Activated CD8-positive, alpha-beta memory T cell treated with anti-CD3 and anti-CD28 coated beads for 4 hours (primary cell): ENCODE measurements at places on chromosomes 7 and 10.

DNA sequence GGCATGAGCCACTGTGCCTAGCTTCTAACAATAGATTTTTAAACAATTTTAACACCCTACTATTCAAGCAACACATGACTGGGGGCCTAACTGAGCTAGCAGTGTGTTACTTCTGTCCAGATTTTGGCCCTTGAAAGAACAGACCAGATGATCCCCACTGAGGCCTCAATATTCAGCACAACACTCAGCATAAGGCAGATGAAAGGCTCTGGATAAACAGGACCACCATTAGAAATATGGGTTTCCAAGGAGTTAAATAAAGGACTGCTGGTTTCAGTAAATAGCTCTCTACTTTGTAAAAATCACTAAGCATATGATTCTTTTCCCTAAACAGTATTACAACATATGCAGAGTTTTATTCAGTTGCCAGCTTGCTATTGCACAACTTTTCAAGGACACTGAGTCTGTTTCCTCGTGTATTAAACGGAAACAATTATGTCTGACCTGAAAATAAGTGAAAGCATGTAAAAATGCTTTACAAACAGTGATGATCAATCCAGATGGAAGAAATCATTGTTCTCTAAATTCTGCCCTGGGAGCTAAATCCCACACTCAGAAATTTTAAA is 23.8 kb upstream of the FZD1 start:
- no peak for DNase-seq

DNA sequence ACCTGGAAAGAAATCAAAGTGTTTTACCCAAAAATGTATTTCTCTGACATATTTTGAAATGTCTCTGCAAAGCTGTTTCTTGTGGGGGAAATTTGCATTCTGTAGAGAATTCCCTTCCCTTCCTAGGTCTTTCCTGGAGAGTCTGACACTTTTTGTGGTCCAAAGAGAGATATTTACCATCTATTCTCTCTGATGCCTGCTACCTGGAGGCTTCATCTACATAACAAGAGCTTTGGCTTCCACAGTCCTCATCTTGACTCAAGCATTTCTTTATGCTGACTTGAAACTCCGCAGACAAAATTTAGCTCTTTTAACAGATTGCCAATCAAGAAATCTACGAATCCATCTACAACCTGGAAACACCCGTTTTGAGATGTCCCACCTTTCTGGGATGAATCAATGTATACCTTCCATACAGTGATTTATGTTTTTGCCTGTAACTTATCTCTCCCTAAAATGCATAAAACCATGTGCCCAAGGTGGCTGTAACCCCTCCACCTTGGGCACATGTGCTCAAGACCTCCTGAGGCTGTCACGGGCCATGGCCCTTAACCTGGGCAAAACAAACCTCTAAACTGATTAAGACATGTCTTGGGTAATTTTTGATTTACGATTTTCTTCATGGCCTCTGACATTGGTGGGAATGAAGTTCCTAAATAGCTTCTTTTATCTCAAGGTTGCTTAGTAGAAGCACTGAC is 334.7 kb downstream of the GALNT17 start:
- DNase-seq, result no peak

DNA sequence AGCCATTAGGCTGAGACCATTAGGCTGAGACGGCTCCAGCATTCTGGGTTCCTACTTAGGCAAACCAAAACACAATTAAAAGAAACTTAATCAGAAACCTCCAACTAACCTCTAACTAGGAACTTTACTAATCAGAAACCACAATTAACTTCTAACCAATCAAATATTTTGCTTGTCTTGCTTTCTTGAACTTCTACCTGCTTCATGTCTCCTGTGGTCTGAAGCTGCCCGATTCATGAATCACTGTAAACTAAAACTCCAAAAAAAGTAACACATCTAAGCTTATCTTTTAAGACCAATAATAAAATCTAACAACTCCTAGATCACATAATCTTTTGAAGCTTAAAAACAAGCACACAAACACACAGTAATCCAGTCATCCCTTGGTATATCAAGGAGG is 76.1 kb downstream of the PDSS1 start:
- DNase-seq, result no peak

DNA sequence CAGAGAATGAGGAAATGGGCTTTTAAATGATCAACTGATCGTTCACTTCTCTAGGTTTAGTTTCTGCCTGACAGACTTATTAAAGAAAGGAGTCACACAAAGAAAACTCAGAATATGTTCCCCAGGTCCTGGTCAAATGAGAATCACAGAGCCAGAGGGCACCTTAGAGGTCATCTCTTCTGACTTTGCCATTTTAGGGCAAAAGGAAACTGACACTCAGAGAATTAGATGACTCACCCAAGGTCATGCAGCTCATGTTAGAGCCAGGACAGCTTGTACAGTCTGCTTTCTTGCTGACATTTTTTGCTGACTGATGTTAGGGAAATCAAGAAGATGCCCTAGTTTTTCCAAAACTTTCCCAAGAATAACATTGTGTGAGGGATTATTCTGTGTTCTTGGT is 312.7 kb upstream of the SP8 start:
- no peak for DNase-seq

DNA sequence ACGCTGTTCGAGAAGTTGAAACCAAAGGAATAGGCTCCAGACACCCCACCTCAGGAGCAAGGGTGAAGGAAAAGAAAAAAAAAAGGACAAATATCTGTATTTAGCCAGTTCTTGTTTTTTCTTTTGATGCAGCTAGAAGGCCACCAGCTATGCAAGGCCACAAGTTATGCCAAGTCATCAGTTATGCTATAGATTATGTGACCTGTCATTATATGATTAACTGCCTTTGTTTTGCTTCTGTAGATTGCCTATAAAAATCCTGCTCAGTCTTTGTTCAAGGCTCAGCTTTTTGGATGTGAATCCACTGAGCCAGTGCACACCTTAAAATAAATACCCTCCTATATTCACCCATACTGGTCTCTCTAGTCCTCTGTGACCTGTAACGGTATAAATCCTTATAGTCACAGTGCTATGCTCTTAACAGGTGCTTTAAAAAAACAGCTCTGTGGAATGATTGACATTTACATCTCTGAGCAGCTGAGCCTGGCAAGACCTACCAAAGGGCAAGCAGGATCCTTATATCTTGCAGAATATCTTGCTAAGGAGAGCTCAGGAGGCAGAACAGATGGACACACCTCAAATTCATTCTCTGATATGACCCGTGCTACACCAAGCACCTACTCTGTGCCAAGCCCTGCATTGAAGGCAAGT is 20.4 kb downstream of the MAT1A start:
- no peak for DNase-seq

GRCh38 chr7:54076616-54077015 is 465.6 kb upstream of the VSTM2A start:
- no peak for DNase-seq

DNA sequence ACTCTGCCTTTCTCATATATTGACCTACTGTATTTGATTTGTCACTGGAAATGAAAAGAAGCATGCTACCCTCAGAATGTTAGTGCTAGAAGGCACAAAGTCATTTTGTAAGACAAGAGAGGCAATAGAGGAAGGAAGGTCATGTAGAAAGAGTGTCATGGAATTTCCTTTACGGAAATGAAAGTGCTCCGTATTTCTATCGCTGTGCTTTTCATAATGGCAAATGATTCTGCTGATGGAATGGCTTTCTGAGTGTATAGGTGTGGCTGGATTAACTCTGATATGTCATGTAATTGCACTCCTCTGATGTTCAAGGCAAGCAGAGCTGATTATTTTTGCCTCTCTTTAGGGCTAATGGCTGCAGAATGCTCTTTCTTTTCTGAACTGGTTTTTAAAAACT is 15.5 kb upstream of the STEAP4 start:
- DNase-seq, result no peak

DNA sequence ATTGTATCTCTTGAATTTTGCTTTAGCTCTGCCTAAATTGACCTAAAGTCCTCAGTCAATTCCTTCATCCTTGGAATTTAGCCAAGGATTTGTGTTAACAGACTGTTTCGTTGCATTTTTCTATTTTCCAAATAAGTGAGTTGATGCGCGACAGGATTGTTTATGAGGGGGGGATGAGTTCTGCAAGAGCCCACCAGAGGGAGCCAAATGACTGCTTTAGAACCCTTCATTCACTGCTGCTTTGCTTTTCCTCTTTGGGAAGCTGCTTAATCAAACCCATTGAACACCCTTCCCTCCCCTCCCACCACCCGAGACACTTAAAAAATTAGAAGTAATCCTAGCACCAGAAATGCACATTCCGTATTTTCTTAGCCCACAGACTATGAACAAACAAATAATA is 33.7 kb upstream of the PTF1A start:
- no peak for DNase-seq

- no peak for DNase-seq
These were observed 75.5 kb downstream of the MAP3K8 start for GRCh38 chr10:30509508-30509907.

- DNase-seq, result no peak
These were observed 145.0 kb downstream of the TFEC start for GRCh38 chr7:115885550-115885949.

- DNase-seq, result no peak
These were observed 6.2 kb downstream of the CCDC6 start for GRCh38 chr10:59900048-59900727.

DNA sequence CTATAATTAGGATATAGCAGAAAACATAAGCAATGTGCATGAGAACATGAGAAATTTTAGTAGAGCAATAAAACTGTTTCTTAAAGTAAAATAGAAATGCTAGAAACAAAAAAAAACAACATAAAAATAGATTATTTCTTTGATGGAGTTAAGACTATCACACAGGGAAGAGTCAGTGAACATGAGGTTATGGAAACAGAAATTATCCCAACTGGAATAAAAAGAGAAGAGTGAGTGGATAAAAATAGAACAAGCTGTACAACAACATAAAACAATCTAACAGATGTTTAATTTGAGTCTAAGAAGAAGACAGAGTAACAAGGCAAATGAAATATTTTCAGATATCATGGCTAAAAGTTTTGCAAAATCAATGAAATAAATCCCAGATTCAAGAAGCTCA is 7.5 kb upstream of the OR6B1 start:
- no peak for DNase-seq

DNA sequence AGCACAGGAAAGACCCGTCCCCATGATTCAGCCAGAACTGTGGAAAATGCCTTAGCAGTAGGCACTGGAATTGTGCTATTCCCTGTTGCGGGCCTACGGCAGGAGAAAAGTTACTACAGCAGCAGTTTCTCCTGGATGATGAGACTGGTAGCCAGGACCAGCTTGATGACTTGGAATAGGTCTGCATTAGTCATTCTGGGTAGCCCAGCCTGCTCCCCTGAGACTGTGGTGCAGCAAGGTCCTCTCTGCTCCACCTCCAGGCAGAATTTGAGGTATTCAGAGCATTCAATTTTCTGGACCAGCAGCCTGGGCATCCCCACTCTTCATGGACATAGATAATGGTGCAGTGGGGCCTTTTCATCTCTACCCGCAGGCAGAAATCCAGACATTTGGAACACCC is 490.0 kb downstream of the SH2D4B start:
- no peak for DNase-seq

- DNase-seq, result no peak
These were observed 109.2 kb downstream of the ANK3 start for GRCh38 chr10:60280475-60280874.

GRCh38 chr7:150830937-150831336 is 21.4 kb upstream of the AOC1 start:
- DNase-seq, result no peak

GRCh38 chr7:23100697-23101096 is 4.9 kb upstream of the KLHL7 start:
- no peak for DNase-seq

GRCh38 chr10:46033602-46034011 is 3.2 kb upstream of the NCOA4 start:
- no peak for DNase-seq

GRCh38 chr10:85532773-85533172 is 833.8 kb downstream of the GRID1 start:
- no peak for DNase-seq

GRCh38 chr7:116924741-116925140 is 28.6 kb upstream of the ST7 start:
- no peak for DNase-seq

- DNase-seq, result no peak
These were observed 338.1 kb downstream of the ACTR3B start for GRCh38 chr7:153097511-153098201.

DNA sequence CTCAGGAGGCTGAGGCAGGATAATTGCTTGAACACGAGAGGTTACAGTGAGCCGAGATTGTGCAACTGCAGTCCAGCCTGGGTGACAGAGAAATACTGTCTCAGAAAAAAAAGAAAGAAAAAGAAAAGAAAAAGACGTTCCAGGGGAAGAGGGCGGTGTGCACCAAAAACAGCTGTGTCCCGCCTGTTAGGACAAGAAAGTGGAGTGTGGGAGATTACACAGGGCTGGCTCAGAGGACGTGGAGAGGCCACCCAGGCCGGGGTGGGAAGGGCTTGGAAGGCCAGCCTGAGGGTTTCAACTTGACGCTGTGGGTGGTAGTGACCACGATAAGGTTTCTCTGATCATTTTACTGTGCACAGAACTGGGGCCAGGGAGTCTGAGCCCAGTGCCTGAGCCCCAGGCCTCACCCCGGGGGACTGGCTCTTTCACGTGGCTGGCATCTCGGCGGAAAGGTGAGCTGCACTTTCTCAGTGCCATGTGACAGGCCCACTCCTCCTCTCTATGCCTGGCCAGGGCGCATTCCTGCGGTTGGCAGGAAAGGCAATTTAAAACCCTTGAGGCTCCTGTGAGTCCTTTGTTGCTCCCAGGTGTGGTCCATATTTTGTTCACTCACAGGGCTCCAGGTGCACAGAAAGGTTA is 13.9 kb downstream of the RHBDD2 start:
- no peak for DNase-seq

- no peak for DNase-seq
These were observed 68.7 kb upstream of the PPP1R9A start for GRCh38 chr7:94838717-94839116.

- DNase-seq, result no peak
These were observed 6.4 kb downstream of the USP6NL start for GRCh38 chr10:11604865-11605650.

GRCh38 chr10:52651293-52651692 is 121.3 kb downstream of the MBL2 start:
- no peak for DNase-seq

DNA sequence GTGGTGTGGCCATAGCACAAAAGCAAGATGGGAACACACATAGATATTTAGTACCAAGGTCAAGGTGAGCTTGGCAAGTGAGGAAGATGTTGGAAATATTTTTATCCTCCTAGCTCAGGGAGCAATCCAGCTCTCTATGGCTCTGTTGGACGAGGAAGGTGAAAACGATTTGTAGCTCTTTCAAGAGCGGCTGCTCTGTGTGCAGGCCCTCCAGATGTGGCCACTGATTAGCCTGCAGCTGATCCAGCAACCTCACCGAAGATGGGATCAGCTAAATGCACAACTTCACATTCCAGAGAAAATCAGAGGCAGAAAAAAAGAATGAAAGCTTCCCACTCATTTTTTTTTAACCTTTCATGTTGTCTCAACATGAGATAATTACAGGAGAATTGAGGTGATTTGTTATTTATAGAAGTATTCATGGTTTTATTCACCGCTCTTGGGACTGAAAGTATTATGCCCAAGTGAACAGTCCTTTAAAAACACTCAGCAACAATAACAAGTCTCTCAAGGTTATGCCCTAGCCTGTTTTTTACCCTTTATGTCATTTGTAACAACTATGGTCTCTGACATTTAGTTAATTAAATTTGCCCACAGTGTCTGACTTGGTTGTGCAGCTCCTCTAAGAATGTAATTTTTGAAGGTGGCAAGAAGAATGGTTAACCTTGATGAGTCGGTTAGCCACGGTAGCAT is 213.6 kb upstream of the ADARB2 start:
- no peak for DNase-seq
